ENCODE measurements at places on chromosomes 7 and 10.

DNA sequence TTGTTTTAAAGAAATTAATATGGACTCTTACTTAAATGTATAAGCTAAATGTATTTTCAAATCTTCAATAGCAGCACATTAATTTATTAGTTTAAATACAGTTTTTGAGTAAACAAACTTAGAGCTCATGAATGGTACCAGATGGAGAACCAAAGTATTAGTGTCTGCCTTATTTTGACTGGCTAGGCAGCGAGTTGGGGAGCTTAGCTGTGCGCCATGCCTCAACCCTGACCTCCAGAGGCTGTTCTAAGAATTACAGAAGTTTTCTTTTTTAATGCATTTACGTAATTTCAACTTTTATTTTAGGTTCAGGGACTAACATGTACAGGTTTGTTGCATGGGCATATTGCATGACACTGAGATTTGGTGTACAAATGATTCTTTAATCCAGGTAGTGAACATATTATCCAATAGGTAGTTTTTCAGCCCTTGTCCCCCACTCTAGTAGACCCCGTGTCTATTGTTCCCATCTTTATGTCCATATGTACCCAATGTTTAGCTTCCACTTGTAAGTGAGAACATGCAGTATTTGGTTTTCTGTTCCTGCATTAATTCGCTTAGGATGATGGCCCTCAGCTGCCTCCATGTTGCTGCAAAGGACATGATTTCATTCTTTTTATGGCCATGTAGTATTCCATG, 166.8 kb downstream of the IQUB start:
- peak; percentile 45 for DNase-seq

DNA sequence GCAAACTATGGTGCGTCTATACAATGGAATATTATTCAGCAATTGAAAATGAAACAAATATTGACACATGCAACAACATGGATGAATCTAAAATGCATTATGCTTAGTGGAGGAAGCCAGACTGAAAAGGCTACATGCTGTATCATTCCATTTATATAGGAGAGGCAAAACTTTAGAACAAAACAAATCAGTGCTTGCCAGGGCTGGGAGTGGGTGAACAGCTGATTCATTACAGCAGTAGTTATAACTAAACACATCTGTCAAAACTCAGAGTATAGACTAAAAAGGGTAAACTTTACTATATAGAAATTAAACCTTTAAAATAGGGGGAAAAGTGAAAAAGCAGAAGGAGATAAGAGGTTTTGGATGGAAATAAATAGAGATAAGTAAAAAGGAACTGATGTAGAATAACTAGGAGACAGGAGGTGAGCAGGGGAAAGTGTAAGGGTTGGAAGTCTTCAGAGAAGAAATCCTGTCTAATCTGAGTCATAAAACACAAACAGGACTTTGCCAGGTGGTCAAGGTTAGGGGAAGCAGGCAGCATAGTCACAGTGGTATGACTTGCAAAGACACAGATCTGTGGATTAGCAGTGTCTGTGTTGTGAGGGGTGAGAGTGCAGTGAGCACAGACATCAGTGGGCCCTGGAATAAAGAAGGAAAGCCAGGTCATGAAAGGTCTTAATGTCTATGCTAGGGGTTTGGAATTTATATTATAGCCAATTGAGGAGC, 349.8 kb downstream of the PHTF2 start:
- DNase-seq, result no peak

- DNase-seq, result no peak
Measured at GRCh38 chr7:2640482-2640830, 8.7 kb downstream of the TTYH3 start.

GRCh38 chr7:73353243-73353642, 25.3 kb downstream of the FKBP6 start:
- DNase-seq, result no peak

- no peak for DNase-seq
Measured at GRCh38 chr10:133275684-133276092, 980 bp downstream of the ADAM8 start.

GRCh38 chr7:70582927-70583895, 548.7 kb upstream of the GALNT17 start:
- DNase-seq, result no peak

GRCh38 chr10:44792119-44792775, 118.9 kb upstream of the TMEM72 start:
- no peak for DNase-seq

DNA sequence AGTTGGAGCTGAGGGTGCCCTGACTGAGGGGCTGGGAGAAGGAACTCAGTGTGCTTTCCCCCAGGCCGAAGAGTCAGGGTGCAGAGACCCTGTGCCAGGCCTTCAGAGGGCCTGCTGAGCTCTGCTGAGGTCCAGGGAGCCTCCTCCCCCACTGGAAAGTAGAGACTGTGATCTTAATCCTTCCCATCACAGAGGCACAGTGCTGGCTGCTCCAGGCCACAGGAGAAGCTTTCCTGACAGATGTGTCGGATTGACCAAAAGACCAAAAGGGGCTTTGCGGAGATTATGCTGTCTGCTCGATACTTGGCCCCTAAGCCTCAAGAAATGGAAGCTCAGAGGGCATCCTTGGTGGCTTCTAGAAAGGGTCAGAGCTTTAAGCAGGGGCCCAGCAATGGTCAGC, 32.9 kb upstream of the BTRC start:
- no peak for DNase-seq

GRCh38 chr7:75971961-75972763, 22.2 kb downstream of the TMEM120A start:
- DNase-seq, result no peak

DNA sequence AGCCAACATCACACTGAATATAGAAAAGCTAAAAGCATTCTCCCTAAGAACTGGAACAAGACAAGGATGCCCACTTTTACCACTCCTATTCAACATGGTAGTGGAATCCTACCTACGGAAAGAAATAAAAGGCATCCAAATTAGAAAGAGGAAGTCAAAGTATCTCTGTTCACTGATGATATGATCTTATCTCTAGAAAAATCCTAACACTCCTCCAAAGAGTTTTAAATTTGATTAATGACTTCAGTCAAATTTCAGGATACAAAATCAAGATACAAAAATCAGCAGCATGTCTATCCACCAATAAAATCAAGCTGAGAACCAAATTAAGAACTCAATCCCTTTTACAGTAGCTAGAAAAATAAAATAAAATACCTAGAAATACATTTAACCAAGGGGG, 35.3 kb upstream of the TNKS2 start:
- no peak for DNase-seq

DNA sequence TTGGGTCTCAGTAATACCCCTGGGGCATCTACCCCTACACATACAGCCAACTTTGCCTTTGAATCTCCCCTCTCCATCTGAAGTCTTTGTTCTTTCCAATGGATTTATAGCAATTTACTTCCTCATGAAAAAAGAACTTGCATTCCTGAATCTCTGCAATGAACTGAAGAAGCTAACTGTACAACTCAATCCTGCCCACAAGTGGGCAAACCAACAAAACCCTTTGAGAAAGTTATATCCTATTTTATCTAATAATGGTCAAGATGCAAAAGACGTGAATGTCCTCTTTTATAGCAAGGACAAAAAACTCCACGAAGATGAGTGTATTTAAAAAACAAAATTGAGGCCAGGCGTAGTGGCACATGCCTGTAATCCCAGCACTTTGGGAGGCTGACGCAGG, 991.3 kb downstream of the LRMDA start:
- DNase-seq, result no peak

DNA sequence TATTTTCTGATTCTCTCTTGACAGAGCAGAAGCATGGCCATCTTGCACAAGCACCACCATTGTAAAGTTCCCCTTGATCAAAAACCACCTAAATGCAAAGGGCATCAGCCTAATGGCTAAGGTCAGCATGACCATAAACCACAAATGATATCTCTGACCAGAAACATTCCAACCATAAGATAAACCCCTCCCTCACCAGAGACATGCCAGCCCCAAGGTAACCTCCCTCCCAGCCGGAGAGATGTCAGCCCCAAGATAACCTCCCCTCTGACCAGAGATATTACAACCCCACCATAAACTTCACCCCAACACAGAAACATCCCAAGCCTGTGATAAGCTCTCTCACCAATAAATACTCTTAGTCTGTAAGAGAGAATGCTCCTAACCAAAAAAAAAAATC, 72.1 kb upstream of the CDK1 start:
- DNase-seq, result peak; percentile 34

- peak; percentile 55 for DNase-seq
Measured at GRCh38 chr7:66930341-66930740, 9.3 kb downstream of the TMEM248 start.

GRCh38 chr7:150856303-150857275, 4.3 kb downstream of the AOC1 start:
- DNase-seq, result no peak

- peak; percentile 84 for DNase-seq
Measured at GRCh38 chr7:82443547-82444219, at the start of gene CACNA2D1. Gene CACNA2D1, minus strand, starts transcription at chr7:82443777.

DNA sequence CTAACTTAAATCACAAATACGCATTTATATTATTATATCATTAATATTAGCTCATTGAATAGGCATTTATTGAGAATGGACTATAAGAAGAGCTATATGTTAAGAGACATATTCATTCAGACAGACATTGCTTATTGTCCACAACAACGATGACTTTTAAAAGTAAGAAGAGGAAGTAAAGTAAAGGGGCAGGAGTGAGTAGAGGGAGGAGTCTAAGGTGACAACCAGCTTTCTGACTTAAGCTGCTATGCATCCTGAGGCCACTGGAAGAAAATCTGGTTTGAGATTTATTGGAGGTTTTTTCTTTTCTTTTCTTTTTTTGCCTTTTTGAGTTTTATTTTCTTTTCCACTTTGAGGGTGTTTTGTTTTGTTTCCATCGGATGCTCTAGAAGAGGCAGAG, 723.5 kb downstream of the GRM8 start:
- no peak for DNase-seq

GRCh38 chr7:66236713-66237303, 31.7 kb downstream of the TPST1 start:
- DNase-seq, result peak; percentile 37

Measured in SW480 (cell line).